Stimulated activated CD4-positive, alpha-beta T cell treated with anti-CD3 and anti-CD28 coated beads, Interleukin-15, amount 100 ng/mL, for 1 hour (primary cell): ENCODE measurements at places on chromosomes 13 and 19.

DNA sequence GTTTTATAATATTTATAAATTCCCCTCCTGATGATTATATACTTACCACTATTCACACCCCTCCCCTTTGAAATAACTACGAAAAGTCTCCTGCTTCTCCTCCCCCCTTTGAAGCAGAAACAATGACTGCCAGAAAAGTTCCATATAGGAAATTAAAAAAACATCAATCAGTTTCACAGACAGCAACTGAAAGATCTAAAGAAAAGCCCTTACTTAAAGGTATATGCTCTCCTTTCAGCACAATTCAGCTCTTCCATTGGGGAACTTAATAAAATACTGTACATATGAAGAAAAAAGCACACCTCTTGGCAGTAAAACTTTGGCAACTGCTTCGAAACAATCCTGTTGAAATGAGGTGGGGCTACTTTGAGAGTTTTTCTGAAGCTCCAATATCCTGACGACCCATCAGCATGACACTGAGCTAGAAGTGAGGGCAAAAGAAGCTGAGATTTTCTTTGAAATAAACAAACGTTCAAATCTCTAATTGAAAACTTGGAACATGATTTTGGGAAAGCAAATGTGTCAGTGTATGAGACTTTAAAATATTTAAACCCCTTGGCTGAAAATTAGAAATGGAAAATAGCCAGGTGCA lies 147.6 kb upstream of the RXFP2 start:
- DNase-seq, result no peak

GRCh38 chr19:40605216-40605971 lies 4.2 kb downstream of the LTBP4 start:
- peak; percentile 62 for DNase-seq

- no peak for DNase-seq
Observed at GRCh38 chr19:5144545-5145179, 175.7 kb downstream of the KDM4B start.

GRCh38 chr13:30607908-30608307 lies 9.8 kb upstream of the USPL1 start:
- DNase-seq, result peak; percentile 23

DNA sequence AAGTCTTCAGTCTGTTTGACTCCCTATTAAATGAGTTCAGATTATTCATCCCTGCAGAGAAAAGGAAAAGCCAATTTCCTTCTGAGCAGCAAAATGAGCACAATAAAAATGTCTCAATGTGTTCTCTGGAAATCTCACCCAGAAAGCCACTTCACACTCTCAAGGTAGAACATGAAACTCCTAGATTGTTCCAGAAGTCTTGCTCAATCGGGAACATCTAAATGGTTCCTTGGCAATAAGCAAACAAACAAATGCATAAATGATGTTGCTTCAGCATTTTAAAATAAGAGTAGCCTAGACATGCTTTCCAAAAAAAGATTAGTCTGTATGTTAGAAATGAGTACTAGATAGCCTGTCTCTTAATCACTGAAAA lies 59.7 kb upstream of the TNFRSF19 start:
- no peak for DNase-seq

GRCh38 chr13:46995874-46996273 lies 99.0 kb upstream of the HTR2A start:
- no peak for DNase-seq

DNA sequence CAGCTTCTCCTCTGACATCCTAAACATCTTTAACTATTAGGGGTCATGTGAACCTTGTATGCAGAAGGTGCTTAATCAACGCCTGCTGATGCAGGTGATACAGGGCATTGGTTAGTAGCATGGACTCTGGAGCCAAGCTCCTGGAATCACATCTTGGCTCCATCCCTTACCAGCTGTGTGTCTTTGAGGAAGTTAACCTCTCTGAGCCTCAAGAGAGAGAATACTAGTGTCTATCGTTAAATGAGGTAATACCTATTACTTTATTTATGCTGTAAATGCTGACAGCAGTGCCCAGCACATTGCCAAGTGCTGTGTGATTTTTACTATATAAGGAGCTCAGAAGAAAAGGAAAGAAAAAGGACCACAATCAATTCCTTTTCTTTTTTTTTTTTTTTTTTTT lies 11.2 kb upstream of the SELENOW start:
- no peak for DNase-seq

GRCh38 chr19:17536955-17537354 lies 18.5 kb upstream of the COLGALT1 start:
- no peak for DNase-seq

- DNase-seq, result no peak
Observed at GRCh38 chr13:67410645-67411044, 180.5 kb upstream of the PCDH9 start.
